Thoracic aorta (tissue), 2 donors: ENCODE measurements at places on chromosomes 1 and 21. TPM values are rescaled to one million over a fixed set of nuclear protein-coding genes. Genes with fewer than 3 reads are reported as not detected.

DNA sequence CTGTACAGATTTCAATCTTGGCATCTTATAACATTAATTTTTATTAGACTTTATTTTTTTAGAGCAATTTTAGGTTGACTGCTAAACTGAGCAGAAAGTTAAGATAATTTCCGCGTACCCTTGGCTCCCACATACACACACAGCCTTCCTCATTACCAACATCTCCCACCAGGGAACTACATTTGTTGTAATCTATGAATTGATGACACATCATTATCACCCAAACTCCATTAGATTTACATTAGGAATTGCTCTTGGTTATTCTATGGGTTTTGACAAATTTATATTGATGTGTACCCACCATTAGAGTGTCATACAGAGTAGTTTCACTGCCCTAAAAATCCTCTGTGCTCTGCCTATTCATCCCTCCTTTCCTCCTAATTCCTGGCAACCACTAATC is 56.4 kb upstream of the GRIK3 start:
- no peaks in the 10 kb centered on the region for H3K27me3 ChIP-seq
- DNase-seq = no peak
- no peak overlapping the region for H3K27ac ChIP-seq
- H3K4me3 ChIP-seq = no peak overlapping the region

Gene RAVER2
- total RNA-seq = 17.2 TPM

DNA sequence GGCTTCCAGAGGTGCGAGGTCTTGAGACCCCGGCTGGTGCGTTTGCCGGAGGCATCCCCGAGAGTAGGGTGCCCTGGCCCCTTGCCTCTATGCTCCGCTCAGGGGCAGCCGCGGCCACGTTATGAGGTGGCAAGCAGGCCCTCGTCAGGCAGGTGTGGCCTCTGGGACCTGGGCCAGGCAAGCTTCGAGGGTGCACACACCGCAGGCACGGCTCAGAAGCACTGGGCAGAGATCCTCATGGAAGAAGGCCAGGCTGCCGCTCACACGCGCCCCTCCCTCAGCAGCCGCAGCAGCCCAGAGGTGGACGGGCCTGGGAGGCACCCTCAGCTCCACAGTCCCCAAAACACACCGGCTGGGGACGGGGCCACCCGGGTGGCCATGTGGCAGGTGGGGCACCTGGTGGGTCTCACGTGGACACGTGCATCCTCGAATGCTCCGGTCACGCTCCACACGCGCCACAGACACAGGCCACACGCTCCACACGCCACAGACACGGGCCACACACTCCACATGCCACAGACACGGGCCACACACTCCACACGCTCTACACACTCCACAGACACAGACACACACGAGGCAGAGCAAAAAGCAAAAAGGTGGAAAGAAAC is 6.5 kb downstream of the SDF4 start:
- peaks cover 9% of the 10 kb centered on the region for H3K4me1 ChIP-seq
- peaks cover 50% of the 10 kb centered on the region for H3K36me3 ChIP-seq
- no peak overlapping the region for H3K4me3 ChIP-seq
- H3K27ac ChIP-seq = no peak overlapping the region

Gene LDLRAD1
- not detected for total RNA-seq

DNA sequence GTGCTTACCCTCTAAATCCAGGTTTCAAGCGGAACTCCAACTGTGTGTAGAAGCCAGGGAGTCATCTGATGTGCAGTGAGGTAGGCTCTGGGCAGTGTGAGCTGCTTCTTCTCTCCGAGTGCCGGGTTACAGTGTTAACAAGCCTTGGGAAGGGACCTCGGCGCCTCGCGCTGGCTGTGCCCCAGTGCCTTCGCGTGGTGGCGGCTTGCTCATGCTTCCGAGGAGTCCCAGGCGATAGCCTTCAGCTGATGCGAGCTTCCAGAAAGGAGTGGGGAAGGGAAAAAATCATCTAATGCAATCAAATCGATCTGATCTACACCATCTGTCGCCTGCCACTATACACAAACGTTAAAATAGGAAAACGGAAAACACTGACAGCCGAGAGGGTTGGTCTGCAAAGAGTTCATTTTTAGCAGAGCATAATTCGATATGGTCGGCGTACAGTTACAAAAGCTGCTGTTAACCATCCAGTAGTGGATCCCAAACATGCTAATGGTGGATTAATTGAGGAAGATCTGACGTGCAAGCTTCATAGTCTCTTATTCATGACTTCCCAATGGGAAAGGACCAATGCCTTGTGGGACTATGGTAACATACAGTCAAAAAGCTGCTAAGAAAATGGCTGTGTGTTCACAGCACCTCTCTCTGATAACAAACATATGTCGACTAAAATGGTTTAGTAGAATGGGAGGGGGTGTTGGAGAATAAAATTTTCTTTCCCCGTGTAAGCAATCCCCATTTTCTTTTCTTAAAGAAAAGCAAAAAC is 128.7 kb upstream of the DPYD start:
- H3K27me3 ChIP-seq = no peaks in the 10 kb centered on the region
- DNase-seq = no peak
- no peak overlapping the region for H3K27ac ChIP-seq
- H3K36me3 ChIP-seq = no peaks in the 10 kb centered on the region
- no peak overlapping the region for H3K4me3 ChIP-seq
- H3K4me1 ChIP-seq = peaks cover 23% of the 10 kb centered on the region

- H3K27me3 ChIP-seq = no peaks in the 10 kb centered on the region
- no peak overlapping the region for H3K4me3 ChIP-seq
- H3K27ac ChIP-seq = no peak overlapping the region
- H3K36me3 ChIP-seq = no peaks in the 10 kb centered on the region
- DNase-seq = no peak
These were observed 18.0 kb downstream of the INKA2 start for GRCh38 chr1:111720977-111721786.

Gene NBPF1
- 63.2 TPM for total RNA-seq

DNA sequence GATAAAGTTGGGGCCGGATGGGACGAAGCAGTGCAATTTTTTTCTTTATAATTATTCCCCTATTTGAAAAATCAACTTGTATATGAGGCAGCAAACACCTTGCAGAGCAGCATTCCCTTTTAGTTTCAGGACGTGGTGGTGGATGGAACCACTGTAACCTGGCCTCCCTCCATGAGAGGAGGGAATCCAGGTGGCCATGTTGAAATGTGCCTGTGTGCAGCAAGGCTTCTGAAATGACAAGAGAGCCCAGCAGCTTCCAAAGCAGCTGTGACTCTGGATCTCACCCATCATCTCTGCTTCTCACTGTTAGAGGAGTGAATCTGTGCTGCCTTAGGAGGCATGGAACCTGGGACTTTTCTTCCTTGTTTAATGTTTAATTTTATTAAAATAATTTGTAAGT is 42.3 kb downstream of the NFIA start:
- H3K36me3 ChIP-seq = peaks cover 4% of the 10 kb centered on the region
- H3K4me3 ChIP-seq = no peak overlapping the region
- no peak overlapping the region for H3K27ac ChIP-seq
- no peaks in the 10 kb centered on the region for H3K27me3 ChIP-seq
- no peak for DNase-seq
- H3K4me1 ChIP-seq = peaks cover 70% of the 10 kb centered on the region

GRCh38 chr1:119937198-119937597 is 40.9 kb upstream of the ADAM30 start:
- H3K27ac ChIP-seq = no peak overlapping the region
- no peaks in the 10 kb centered on the region for H3K4me1 ChIP-seq
- H3K4me3 ChIP-seq = no peak overlapping the region
- H3K27me3 ChIP-seq = no peaks in the 10 kb centered on the region

GRCh38 chr1:206526064-206526911 is 19.0 kb downstream of the RASSF5 start:
- no peaks in the 10 kb centered on the region for H3K27me3 ChIP-seq
- no peak overlapping the region for H3K4me3 ChIP-seq
- no peaks in the 10 kb centered on the region for H3K36me3 ChIP-seq
- no peak overlapping the region for H3K27ac ChIP-seq

Gene B3GALNT2
- total RNA-seq = 50.5 TPM

DNA sequence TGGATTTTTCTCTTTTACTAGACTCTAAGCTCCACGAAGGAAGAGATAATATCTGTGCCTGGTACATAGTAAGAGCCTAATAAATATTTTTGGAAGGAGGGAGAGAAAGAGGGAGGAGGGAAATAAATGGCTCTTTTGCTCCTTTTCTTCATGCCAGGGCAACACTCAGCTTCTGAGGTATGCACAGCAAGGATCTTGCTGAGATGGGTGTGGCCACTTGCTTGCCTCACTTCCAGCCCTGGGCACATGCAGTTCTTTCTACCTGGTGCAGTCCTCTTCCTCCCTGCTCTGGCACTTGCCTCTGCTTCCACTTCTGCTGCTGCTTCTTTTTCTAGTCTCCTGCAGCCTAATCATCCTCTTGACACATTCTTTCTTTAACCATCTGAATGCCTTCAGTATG is 148.1 kb downstream of the FGGY start:
- H3K4me1 ChIP-seq = peaks cover 52% of the 10 kb centered on the region
- DNase-seq = no peak
- H3K27ac ChIP-seq = peak overlapping the region; percentile 76
- H3K36me3 ChIP-seq = no peaks in the 10 kb centered on the region
- H3K27me3 ChIP-seq = no peaks in the 10 kb centered on the region

DNA sequence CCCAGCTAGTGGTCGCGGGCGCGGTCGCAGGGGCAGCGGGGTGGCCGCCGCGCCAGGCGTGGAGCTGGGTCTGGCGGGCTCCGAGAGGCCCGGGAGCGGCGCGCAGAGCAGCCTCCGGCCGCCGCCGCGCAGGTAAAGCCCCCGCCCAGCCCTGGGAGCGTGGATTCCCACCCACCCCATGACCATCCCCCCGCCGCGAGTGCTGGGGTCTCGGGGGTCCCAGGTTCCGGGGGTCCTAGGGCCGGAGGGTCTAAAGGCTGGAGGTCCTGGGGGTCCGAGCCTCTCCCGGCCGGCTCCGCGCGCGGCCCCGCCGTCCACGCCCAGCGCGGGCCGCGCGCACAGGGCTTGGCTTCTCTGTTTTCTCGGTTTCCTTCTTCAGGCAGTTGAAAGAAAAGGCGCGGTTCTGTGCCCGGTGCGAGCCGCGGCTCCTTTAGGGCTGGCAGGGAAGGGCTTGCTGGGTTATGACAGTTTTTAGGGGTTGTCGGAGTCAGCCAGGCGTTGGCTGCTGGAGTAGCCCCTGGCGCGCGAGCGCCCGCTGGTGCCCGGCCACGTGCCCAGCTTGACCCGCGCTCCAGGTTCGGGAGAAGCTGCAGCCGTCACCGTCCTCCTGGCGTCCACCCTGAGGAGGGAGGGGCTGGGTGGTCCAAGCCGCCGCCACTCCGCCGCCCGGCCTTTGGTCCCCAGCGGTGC is 359 bp downstream of the LRRC3 start:
- no peak for DNase-seq
- H3K36me3 ChIP-seq = no peaks in the 10 kb centered on the region
- H3K4me1 ChIP-seq = peaks cover 9% of the 10 kb centered on the region
- peak overlapping the region; percentile 80 for H3K4me3 ChIP-seq
- H3K27me3 ChIP-seq = no peaks in the 10 kb centered on the region

- no peak for DNase-seq
- H3K27ac ChIP-seq = no peak overlapping the region
- H3K4me3 ChIP-seq = no peak overlapping the region
- H3K4me1 ChIP-seq = no peaks in the 10 kb centered on the region
- H3K36me3 ChIP-seq = no peaks in the 10 kb centered on the region
These were observed 14.9 kb upstream of the SYNC start for GRCh38 chr1:32717503-32717902.

DNA sequence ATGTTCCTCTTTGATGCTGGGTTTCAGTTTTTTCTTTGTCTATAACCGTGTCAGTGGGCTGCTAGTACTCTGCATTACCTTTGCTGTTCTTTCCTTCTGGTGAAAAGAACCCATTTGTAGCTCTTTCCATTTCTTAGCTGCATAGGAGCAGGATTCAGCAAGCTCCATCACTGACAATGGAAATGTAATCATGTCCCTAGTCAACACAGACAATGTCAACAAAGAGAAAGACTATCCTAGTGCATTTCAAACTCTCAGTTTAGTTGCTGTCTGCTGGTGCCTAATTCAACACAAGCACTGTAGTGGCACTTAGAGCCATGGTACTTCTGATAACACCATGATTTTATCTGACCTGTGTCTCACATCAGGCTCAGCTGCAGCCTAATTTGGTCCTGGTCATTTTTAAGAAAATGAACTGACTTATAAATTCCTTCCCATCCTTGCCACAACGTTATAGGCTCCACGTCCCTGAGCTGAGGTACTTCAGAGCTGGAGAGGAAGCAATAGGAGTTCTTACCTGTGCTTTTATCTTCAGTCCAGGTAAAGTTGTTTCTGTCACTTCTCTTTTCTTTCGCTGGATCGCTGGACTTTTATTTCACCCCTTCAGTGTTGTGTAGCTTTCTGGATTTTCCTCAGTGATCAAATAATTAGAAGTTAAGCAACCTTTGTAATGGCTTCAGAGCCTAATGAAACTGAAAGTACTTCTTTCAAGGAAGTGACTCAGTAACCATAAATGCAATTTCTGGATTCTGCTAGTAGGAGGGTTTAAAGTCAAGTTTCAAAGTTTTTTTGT is at the start of gene GBP3:
TSS of gene GBP3 (minus strand) at position 700 of the 793 bp plus-strand sequence. CDS start 2,145 bp downstream, outside the sequence.
- H3K27me3 ChIP-seq = no peaks in the 10 kb centered on the region
- DNase-seq = no peak
- H3K4me3 ChIP-seq = peak within 1 kb of the TSS; percentile 86
- H3K36me3 ChIP-seq = no peaks in the 10 kb centered on the region
- peak within 1 kb of the TSS; percentile 65 for H3K27ac ChIP-seq

Gene FALEC
- not detected for total RNA-seq

Gene PLXNA2
- total RNA-seq = 62.2 TPM
